ENCODE measurements at places on chromosomes 11 and 22.

GRCh38 chr11:92707173-92707619 is 262.3 kb upstream of the MTNR1B start:
- no peak for DNase-seq

DNA sequence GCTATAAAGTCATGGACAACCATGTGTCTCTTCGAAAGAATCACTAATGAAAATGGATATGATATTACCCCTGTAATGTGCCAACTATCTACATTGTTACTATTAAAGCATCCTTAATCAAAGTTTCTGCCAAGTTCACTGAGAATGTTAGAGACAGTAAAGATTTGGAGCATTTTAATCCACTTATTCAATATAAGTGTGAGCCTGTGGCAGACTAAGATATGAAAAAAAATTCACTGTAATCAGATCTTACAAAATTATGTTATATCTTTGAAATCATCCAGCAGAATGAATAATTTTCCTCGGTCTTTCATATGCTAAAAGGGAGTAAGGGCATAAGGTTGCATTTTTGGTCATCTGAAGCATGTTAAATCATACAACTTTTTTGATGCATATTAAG is 49.9 kb downstream of the MAML2 start:
- DNase-seq, result no peak

DNA sequence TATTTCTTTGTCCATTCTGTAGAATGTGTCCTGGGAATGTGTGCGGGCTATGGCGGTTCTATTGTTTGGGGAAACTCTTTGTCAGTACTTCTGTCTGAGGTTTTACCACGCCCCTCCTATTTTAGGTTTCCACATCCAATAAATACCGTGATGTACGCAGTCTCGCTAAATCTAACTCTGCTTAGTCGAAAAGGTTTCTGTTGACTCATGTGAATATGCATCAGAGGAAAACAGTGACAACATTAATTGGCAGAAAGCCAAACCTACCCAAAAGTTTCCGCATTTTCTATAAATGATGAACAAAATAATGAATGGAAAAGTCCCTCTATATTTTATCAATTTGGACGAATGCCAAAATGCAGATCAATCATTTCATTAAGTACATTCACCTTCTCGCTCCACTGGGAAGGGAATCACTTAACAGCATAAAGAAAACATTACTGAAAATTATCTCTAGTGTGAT is 143.4 kb downstream of the MAML2 start:
- no peak for DNase-seq

- no peak for DNase-seq
Observed at GRCh38 chr11:133745791-133746190, 99.5 kb downstream of the SPATA19 start.

DNA sequence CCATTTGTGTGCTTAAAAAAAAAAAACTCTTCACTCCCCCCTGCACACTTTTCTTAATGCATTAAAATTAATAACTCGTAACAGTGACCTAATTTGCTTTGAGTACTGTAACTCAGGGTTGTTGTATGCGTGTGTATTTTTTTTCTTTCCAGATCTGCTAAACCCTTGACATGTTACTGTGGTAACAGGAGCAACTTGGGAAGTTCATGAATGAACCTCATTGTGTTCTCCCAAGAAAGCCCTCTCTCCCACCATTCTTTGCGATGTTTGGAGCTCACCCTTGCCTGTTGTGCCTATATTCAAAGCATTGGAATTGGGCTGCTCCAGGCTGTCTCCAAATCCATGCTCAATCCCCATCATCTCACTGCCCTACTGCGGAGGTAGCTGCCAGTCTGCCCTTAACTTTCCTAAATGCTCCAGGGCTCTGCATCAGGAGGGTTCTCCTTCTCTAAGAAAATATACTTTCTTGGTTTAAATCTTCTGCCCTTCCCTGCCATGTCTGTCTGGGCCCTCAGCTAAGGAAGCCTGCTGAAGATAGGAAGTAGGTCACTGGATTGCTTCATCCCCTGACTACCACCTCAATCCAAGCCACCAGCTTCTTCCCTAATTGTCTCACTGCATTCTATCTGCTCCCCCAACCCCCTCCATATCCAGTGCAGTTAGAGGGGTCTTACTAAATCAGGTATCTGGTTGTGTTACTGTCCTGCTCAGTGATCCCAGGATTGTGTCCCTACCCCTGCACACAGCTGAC is 70.3 kb downstream of the KIRREL3 start:
- DNase-seq, result no peak

GRCh38 chr11:79538775-79539174 is 97.9 kb upstream of the TENM4 start:
- no peak for DNase-seq

DNA sequence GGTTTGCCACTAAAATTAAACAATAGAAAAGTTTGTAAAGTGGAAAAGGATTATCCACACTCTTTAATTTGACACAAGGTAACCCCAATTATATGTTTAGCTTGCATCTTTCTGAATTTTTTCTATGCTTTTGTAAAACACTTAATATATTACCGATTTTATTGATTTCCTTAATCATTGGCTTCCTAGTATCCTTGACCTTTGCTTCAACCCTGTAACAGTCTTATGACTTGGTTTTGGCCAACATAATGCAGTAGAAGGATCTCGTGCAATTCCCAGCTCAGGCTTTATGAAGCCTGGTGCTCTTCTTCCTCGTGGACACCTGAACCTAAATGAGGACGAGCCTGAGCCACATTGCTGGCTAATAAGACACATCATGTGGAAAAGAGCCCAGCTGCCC is 23.6 kb upstream of the CASP4 start:
- no peak for DNase-seq

DNA sequence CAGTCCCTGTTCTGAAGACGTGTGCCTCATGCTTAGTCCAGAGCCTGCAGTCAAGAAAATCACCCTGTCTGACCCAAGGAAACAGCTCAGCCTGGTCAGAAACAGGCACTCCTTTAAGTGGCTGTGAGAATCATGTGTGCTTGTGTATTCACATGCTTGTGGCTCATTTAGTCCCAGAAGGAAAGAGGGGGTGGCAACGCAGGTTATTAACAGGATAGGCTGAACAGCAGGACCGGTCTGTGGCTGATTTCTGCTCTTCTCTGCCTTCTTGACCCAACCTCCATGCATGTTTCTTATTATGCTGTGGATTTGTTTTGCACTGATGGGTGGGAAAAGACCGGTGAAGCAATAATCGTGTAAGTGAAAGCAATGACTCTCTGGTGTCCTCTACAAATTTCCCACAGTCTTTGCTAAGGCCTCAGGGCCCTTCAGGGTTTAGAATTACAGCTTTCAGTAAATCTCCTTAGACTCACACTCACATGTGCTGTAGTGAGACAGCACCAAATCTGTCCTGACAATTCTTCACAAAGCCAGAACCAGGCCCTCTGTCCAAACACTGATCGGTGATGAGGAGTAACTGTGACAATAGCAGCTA is 288.1 kb downstream of the ETS1 start:
- peak; percentile 67 for DNase-seq

DNA sequence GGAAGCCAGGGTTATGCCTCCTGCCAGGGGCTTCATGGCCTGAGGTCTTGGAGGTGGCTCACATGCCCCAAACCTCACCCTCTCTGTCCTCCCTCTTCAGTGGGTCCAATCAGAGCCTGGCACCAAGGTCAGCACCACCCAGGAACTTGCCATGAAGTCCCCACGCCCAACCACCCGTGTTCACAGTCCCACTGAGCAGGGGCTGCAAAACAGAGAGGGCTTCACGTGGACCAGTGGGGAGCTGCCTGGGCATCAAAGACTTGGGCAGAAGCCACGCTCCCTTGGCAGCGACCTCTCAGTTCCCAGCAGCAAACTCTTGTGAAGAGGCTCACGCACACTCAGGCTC is 425.8 kb upstream of the B3GAT1 start:
- no peak for DNase-seq

DNA sequence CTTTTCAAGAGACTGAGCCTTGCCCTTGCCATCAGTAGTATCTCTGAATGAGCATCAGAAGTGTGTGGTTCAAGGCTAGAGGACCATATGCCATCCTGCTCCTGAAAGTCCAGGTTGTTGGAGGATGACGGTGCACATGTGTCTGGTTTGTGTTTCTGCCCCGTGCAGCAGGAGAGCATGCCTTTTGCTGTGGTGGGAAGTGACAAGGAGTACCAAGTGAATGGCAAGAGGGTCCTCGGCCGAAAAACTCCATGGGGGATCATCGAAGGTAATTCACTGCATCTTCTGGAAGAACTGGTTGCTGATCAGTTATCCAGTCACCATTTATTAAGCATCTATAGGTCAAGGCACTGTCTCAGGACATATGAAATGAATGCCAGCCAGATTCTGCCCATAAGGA is 6.1 kb upstream of the WBP2NL start:
- DNase-seq, result no peak

- no peak for DNase-seq
Observed at GRCh38 chr22:21866833-21867527, 465 bp downstream of the MAPK1 start.

- no peak for DNase-seq
Observed at GRCh38 chr22:40426594-40427333, 56.4 kb downstream of the SGSM3 start.

- no peak for DNase-seq
Observed at GRCh38 chr22:44012591-44012990, 11.5 kb upstream of the PARVB start.

DNA sequence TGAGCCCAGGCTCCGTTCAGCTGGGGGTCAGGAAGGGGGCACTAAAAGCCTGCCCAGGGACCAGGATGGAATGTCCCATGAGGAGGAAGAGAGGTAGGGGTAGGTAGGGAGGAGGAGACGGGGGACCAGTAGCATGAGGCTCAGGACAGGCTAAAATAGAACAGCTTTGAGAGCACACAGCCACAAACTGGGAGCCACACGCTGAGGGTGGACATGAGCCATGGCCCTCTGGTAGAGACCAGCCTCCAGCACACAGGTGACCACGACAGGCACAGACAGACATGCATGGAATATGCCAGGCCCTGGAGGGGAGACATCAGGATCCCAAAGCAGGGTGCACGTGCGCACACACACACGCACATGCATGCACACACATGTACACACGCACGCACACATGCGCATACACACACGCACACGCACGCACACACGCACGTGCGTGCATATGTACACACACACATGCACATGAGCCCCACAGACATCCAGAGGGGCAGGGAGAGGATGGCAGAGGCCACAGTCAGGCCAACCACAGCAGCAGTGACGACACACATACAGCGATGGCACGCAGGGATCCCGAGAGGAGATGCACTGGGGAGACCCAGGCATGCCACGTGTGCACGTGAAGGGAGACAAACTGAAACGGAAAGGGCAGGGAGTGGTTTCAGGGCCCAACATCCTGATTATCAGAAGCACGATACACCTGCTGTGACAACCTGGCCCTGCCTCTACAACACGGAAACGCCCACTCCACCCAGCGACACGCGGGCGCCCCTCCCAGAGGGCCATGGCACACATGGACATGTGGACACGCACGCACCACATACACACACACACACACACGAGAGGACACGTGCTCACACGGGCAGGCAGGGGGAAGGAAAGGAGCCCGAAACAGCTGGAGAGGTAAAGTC is 25.7 kb downstream of the LRRC10B start:
- no peak for DNase-seq

DNA sequence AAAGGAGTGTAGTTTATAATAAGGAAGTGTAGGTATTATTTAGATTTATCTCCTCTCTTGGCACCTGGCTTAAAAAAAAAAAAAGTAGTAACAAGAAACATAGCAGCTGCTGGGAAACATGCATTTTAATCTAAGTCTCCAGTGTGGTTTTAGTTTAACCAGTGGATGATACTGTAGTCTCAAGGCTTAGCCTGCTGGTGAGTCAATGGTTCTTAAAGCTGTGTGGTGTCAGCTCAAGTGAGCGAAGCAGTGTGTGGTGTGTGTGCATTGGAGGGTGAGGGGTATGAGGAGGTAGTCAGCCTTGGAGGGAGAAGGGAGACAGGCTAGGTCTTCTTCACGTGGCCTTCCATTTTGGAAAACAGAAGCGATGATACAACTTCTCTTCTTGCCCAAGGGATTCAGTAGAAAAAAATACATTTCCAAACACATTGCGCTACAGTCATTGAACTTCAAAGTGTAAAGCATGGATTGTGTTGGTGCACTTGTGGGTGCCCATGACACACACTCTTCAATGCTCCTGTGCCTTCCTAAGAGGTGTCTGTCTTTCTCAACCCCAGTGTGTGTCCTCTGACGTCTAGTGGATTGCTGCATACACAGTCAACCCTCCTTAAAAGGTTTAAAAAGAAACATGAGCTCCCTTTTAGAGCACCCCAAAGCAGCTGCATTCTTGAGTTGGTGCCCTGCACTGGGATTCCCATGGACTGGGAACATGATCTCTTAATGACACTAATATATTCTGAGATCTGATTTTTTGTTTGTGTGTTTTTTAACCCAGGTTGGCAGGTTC is 40.1 kb downstream of the ZBTB16 start:
- no peak for DNase-seq

DNA sequence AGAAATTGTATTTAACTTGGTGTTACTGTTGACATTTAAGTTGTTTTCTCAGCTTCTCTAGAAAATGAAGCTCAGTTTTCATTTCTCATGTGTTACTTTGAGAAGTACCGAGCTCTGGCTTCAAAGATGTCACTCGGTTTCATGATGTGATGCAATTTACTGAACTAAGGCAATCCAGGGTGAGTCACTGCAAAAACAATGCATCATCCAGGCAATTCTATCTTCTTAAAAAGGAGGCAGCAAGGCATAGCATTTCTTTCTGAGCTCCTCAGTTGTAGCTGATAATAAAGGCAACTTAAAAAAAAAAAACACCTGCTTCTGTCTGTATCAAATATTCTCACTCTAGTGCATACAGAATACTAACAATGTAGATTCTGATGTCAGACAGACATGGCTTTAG is 91.1 kb upstream of the KCNA4 start:
- peak; percentile 27 for DNase-seq

DNA sequence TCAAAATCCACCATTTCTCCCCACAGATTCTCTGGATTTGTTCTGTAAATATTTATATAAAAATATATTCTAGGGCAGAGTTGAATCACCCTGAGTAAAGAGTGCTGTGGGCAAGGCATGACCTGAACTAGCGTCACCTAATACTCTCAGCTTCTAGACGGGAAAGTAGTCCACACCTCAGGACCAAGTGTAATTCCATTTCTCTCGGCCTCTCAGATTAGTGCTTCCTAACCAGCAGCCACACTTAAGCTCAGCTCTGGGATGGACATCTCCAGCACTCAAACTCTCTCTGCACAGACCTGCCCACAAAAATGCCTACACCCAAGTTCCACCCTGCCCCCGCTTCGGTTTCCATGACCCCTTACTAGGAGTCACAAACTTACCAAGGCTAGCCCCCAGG is 5.3 kb downstream of the SPTBN2 start:
- DNase-seq, result no peak
